ENCODE measurements at places on chromosomes 12 and 14.

DNA sequence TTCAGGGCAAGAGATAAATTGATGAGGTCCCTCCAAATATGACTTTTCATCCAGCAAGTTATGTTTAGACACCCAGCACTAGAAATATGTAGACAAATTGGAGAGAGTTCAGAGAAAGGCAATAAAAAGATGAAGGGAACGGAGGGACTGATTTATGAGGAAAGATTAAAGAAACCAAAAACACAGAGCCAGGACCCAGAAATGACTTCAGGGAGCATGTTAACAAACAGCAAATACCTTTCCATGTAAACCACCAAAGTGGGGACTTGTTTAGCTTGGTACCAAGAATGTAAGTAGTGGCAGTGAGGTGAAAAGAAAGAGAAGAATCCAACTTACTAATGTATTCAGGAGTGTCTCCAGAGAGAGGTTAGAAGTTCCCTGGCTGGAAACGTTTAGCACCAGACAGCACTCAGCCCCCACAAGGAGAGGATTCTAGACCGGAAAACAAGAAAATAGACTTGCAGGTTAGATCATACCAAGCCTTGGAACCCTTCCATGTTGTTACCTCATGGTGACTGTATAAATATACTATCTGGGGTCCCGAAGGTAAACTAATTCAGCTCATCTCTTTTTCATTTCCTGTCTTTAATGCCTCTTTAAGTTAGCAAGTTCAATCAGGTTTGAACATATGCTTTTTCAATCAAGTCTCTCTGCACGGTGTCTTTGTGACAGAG is 79.2 kb downstream of the TBC1D30 start:
- DNase-seq: no peak

GRCh38 chr12:20212658-20213555 is 155.4 kb upstream of the PDE3A start:
- DNase-seq: peak; percentile 98

DNA sequence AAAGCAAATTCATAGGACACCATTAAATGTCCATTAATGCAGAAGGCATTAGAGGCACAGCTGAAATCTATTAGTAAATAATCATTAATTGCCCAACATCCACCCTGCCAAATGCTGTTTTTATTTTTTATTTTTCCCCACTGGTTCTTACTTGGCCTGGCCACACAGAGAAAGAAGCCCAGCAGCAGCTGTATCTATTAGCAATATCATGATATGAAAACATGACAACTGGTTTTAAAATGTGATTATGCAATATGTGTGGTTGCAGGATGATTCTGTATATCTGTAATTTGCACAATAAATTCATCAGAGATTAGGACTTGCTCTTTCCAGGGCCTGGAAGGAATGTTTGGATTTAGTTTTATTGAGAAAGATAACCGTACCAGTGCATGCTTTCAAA is 44.9 kb downstream of the SIX6 start:
- no peak for DNase-seq

DNA sequence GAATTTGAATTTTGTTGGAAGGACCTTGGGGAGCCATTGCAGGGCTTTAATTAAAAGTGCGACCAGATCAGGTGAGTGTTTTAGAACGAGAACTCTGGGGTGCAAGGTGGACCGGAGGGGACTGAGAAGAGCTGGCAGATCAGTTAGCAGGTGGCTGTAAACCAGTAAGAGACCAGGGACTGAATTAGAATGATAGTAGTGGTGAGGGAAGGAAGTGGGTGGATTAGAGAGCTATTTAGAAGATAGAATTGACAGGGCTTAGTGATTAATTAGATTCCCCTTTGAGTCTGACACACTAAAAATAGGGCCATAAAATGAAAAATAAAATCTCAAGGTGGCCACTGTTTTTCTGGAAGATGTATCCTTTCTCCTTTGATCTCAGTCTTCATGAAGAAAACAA is 44.8 kb downstream of the PLXNC1 start:
- DNase-seq: no peak

- no peak for DNase-seq
These were observed 114.5 kb downstream of the ETV6 start for GRCh38 chr12:11763760-11764520.

DNA sequence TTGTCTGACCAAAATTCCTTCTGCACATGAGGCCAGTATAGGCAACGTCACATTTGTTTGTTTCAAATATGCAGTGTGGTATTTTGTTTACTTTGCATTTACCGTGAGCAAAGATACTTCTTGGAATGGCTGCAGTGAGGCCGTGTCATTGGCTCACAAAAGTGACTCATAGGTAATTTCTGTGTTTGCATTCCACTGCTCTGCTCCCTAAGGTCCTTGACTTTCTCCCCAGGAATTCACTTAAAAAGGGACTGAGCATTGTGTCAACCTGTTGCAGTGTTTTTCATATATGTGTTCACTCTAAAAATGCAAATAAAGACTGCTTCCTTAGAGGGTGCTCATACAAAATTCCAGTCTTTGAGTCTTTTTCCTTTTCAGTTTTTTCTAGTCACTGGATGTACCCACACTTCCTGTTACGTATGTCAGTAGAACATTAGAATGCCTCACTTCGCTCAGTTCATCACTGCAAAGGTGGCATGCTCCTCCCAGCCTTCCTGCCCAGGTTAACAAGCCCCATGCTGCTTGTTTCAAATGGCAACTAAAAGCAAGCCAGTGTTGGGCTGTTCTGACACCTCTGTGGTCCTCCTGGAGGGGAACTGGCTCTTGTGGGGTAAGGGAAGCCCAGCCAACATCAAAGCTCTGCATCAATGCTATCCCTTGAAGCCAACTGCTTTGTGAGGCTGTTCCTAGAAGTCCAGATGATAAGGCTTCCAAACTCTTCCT is 9.1 kb downstream of the C12orf76 start:
- DNase-seq: no peak

- no peak for DNase-seq
These were observed 77.1 kb downstream of the PRKAB1 start for GRCh38 chr12:119744900-119745606.

DNA sequence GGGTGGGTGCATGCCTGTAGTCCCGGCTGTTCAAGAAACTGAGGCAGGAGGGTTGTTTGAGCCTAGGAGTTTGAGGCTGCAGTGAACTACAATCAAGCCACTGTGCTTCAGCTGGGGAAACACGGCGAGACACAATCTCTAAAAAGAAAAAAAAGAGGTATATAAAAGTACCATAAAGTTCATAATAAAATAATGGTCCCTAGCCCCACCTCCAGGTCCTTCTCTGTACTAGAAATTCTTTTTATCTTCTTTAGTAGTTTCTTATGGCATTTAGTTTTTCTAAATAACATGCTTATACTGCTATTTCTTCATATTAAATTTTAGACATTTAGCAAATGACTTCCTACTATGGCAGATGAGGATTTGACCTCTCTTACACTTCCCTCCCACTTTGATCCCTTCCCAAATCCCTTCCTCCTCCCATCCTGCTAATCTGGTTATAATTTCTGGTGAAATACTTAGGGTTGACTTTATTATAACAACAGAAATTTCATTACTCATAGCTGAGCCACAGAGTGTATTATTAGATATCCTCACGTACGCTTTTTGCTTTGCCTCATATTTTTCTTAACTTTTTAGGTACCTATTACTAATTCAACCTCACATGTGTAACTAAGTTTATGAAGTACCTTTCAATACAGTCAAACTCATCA is 94.7 kb downstream of the SLC41A2 start:
- peak; percentile 41 for DNase-seq

DNA sequence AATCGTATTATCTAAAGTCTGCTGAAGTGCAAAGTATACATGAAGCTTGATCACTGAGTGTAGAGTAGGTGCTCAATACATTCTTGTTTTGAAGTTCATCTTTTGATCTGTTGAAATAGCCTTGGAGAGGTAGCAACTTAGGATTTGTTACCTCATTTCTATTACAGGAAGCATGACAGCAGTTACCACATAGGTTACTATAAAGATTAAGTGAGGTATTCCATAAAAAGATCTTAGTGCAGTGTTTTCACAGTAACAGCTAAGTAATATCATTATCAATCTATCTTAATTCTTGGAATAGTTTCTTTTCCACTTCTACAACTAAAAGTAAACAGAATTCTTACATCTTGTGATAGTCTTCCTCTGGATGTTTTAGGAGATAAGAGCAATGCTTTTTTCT is 50.9 kb downstream of the BTBD7 start:
- no peak for DNase-seq

DNA sequence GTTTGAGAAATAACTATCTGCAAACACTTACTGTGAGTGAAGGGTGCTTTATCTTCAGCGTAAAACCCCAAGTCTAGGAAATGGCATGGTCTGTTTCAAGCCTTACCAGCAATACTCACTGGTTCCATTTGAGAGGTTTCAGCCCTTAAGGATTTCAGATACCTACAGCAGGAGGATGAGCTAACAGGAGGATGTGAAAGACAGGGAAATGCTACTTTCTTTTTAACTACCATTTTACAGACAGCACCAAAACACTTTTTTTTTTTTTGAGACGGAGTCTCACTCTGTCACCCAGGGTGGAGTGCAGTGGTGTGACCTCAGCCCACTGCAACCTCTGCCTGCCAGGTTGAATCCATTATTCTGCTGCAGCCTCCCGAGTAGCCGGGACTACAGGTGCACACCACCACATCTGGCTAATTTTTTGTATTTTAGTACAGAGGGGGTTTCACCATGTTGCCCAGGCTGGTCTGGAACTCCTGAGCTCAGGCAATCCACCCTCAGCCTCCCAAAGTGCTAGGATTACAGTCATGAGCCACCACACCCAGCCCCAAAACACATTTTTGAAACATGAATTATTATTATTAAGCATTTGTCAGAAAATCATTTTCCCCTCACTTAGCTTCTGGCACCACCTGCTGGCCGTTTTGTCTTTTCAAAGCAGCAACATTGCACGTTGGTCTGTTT is 4.6 kb downstream of the MTRFR start:
- peak; percentile 24 for DNase-seq

- no peak for DNase-seq
These were observed 36.1 kb downstream of the ATP2B1 start for GRCh38 chr12:89672589-89672979.

- DNase-seq: peak; percentile 85
These were observed at the start of gene SNRNP35 for GRCh38 chr12:123457980-123458779. Gene SNRNP35 (plus strand): TSS chr12:123458139. CDS start chr12:123465541, 7,402 bp downstream.

DNA sequence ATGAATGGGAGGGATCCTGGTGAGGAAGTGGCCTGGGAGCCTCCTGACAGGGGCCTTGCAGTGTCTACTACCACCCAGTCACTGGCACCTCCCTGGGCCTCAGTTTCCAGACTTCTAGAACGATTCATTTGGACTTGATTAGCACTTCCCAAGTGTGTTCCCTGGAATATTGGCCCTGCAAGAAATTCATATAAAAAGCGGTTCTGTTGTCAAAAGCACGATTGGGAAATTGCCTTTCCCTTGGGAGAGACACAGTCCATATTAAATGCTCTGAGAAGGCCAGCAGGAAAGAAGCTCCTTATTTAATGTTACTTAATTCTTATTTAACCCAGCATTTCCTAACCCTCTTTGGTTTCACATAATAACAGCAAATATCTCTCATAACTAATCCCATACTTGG is 61.9 kb downstream of the DRAM1 start:
- no peak for DNase-seq

- peak; percentile 74 for DNase-seq
These were observed 556 bp downstream of the TIMM9 start for GRCh38 chr14:58426670-58427280.

GRCh38 chr14:88470542-88471440 is 84.0 kb downstream of the PTPN21 start:
- DNase-seq: no peak

DNA sequence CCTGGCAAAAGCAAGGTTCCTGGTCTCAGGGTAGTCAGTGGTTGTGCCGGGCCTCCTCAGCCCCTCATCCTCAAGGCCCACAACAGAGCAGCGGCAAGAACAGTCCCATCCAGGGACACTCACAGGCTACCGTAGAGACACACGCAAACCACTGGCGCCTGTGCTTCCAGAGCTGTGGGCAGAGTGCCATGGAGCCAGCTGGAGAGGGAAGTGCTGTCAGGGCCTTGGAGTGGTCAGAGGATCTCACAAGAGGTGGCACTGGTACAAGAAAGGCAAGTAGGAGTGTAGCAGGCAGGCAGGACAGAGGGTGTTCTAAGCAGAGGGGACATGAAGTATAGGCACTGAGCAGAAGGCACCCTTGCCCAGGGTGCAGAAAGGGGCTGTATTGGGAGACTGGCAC is 34.6 kb downstream of the ANKRD9 start:
- peak; percentile 50 for DNase-seq

- peak; percentile 8 for DNase-seq
These were observed 14.2 kb downstream of the SLC11A2 start for GRCh38 chr12:51011955-51012354.

DNA sequence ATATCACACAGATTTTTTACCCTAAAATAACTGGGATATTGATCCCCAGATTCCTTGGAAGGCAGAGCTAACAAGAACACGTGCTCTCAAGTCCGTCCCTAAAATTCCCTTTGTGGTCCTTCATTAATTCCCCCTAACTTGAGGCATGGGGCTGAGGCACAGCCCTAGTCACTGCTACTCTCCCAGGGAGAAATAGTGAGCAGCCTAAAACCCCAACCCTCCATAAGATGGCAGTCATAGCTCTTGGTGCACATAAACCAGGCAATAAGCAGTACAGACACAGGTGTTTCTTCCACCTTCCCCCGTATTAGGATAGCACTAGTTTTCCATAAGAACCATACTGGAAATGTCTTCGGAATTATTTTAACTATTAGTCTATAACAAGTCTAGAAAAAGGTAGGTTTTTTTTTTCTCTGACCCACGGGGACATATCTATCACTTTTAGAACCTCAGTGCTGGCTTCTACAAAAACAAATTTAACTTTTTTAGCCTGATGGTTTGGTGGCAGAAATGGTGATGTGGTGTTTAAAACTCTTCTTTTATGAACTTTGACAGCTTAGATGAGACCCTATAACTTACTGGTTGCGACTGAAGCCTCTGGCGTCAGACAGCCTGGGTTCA is 3.1 kb upstream of the ARHGEF40 start:
- DNase-seq: no peak

GRCh38 chr14:95117937-95118721 is 39.2 kb downstream of the DICER1 start:
- no peak for DNase-seq

DNA sequence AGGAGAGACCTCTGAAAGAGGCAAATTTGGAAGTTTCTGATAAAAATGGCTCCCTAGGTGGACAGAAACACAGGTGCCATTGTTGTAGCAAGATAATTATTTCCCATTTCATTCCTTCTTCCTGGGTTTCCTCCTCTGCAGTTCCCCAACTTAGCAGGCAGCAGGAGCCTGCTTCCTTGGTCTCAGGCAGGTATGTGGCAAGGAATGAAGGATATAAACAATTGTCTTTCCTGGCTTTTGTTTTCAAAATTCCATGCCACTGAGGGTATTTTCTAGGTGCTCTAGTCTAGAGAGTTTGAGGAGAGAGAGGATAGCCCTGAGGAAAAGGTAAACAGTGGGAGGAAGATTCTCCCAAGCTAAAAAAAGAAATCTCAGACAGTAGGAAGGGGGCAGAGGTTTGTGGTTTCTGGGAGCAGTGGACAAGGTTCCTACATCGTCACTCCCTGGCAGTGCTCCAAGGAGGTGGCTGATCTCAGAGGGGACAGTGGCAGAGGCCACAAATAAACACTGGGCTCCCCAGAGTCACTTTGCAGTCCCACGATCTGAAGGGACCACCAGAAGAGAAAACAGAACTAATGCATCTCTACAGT is 82.6 kb upstream of the IGF1 start:
- DNase-seq: no peak

All from NCI-H446 treated with DMSO at 0.1 percent for 48 hours (cell line).